Stimulated activated CD4-positive, alpha-beta T cell treated with anti-CD3 and anti-CD28 coated beads, Interleukin-12 subunit alpha, Interleukin-12 subunit beta, amount 100 ng/mL, for 24 hours (primary cell): ENCODE measurements at places on chromosomes 1 and 21.
A peak's percentile ranks its signal among the peaks of the same experiment; 100 is the strongest.

DNA sequence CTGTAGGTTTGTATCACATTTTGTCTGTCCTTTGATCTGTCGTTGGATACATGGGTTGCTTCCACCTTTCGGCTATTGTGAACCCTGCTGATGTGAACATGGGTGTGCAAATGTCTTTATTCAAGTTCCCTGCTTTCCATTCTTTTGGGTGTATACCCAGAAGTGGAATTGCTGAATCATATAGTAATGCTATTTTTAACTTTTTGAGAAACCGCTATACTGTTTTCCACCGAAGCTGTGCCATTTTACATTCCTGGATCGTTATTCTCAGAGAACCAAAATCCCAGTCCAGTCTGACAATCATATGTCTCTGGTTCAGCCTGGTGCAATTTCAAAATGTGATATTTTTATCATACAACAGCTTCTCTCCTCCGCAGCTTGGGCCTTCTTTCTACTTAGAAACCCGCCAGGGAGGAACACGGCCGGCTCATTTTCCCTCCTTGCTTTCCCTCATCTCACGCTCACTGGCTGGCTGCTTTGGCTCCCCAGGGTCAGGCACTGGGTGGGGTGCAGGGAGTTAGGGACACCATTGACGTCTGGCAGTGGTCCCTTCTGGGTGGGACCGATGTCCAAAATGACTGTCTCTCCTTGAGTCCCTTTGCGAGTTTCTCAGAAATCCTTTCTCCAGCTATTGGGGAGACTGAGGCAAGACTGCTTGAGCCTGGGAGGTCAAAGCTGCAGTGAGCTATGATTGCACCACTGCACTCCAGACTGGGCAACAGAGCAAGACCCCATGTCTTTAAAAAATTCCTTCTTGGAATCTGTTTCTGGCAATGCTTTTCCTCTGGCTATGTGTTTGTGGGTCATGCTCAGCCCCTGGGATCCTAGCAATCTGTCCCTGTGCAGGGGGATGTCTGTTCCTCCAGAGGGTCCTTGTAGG is 73.5 kb upstream of the AKT3 start:
- no peak for DNase-seq

- no peak for DNase-seq
Measured at GRCh38 chr1:174775621-174776020, 224.1 kb upstream of the CACYBP start.

DNA sequence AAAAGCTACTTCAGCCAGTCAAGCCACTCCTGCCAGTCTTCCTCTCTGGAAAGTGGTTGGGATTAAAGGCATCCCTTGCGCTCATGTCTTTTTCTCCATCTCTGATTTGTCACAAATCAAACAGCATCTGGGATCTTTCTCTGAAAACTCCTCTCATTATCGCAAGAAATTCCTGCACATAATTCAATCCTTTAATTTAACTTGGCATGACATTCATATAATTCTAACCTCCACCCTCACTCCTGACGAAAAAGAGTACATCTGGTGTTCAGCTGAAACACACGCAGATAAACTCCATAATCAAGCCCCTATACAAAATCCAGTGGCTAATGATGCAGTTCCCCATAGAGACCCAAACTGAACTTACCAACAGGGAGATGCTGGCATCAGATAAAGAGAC is 19.4 kb upstream of the SLC2A5 start:
- DNase-seq: no peak

- DNase-seq: no peak
Measured at GRCh38 chr1:17717594-17718535, 37.3 kb upstream of the ACTL8 start.

DNA sequence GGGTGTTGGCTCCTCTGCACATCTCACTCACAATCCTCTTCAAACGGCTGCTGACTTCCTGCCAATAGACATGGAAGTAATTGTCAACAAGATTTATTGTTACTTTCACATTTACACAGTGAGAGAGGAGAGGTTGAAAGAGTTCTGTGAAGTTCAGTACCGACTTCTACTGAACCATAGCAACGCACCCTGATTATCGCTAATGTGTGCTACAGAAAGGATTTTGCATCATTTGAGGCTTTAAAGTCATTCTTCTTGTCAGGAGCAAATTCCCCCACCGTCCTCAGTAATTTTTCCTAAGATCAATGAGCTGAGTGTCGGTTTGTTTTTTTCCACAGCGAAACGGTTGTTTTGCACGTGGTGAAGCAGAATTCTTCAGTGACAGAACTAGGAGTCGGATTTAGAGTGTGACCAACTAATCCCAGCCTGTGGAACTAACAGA is 361.0 kb downstream of the ADGRL2 start:
- DNase-seq: no peak

DNA sequence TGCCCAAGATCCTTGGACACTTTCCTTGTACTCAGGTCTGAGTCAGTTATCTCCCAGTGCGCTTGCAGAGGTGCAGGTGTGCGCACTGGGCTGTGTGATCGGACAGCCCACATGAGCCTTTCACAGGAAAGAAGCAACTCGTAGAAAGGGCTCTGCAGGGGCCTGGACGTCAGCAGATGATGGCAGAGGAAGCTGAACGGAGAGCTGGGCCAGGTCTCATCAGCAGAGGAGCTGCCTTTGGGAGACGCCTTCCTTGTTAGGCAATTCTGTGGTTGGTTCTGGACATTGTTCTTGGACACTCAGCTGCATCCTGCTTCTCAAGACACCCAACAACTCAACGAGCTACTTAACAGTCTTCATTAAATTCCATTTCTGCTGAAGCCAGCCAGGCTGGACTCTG is 7.5 kb upstream of the PROK1 start:
- no peak for DNase-seq

GRCh38 chr21:34807146-34807880 is 138.5 kb downstream of the CLIC6 start:
- DNase-seq: peak; percentile 51

DNA sequence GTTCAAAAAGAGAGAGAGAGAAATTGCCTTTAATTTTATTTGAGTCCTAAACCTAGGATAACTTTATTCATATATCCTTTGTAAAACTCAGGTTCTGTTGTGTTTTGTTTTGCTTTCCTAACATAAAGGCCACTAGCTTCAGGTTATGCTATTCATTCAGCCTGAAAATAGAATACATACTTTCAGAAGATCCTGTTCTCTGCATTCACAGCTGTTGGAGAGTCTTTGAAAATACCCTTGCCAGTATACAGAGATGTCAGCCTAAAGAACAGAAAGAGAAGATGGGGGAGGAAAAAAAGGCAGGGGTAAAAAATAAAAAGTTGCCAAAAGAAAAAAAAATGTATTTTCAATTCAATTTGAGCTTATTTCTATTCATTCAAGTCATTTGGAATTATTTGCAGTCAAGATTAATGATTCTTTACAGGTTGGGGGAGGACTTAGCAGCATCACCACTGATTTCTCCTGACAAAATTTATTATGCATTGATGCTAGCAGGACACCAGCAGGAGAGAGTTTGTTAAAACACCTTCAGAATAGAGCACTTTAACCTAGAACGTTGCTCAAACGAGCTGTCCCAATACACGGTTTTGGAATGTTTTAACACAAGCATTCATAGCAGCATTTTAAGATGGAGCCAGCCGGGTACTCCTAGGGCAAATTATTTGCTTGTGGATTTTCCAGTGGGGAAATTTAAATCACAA is 318.5 kb downstream of the NTNG1 start:
- DNase-seq: no peak
